Stimulated activated CD4-positive, alpha-beta T cell treated with anti-CD3 and anti-CD28 coated beads, Interleukin-1b, Interleukin-23, amount 100 ng/mL, for 4 hours (primary cell): ENCODE measurements at places on chromosomes 1 and 21.

DNA sequence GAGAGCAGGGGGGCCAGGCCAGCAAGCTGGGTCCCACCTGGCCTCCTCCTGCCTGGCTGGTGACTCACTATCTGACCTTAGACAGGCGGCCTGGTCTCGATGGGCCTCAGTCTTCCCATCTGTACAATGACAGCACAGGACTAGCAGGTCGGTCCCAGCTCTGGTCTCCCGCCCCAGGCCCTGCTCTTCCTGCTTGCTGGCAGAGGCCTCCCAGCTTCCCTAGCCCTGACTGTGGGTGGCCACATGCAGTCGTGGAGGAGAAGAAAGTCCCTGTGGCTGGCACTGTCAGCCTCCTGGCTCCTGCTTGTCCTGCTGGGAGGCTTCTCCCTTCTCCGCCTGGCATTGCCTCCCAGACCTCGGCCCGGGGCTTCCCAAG, 817 bp downstream of the EXTL1 start:
- no peak for DNase-seq

- no peak for DNase-seq
Measured at GRCh38 chr1:219439376-219439775, 173.5 kb downstream of the ZC3H11B start.

DNA sequence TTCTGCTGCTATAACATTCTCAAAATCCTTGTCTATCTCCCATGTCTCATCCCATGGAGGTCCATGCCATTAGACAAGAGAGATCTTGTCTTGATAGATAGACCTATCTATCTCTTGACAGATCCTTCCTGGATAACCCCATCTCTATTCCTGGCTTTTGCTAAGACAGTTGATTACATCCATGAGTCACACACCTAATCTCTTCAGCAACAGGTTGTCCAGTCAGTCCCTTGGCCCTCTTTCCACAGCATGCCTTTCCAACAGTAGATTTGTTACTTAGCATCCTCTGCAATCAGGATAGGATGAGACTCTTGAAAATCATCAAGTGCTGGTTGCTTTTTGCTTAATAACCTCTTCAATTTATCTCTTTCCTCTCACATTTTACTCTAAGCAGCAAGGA, 46.6 kb downstream of the TRMT1L start:
- no peak for DNase-seq

- DNase-seq: no peak
Measured at GRCh38 chr1:240295811-240296210, 204.1 kb downstream of the FMN2 start.

DNA sequence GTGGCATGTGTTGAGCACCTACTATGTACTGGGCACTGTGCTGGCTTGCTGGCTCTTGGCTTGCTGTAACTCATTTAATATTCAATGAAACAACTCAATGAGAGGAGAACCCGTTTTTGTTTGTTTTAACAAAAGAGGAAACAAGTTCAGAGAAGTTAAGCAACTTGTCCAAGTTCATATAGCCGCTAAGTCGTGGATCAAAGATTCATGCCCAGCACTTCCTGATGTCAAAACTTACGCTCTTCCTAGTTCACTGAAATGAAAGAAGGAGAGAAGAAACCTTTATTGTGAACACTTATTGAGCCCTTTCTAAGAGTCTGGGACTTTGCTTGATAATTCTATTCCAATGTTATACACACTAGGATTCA, 475.9 kb downstream of the PTPRU start:
- no peak for DNase-seq

DNA sequence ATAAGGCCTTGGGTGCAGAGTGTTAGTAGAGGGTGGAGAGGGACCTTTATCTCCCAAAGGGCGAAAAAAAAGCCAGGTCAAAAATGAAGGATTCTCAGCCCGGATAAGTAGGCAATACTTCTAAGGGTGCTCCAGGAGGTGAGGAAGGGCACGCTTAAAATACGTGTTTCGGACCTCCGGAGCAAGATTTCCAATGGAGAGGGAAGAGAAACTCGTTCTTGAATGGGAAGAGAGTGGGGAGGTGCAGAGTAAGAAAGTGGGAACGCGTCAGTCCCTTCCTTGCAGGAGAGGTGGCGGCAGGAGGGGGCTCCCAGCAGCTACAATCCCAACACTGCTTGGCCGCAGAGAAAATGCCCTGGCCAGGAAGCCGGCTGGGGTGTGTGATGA, 581 bp downstream of the EFCAB14 start:
- no peak for DNase-seq
